ENCODE measurements at places on chromosomes 4 and X.

- no peak for DNase-seq
These were observed 16.7 kb downstream of the BCOR start for GRCh38 chrX:40080894-40081678.

GRCh38 chr4:124343661-124344171 lies 368.8 kb downstream of the ANKRD50 start:
- DNase-seq: no peak

GRCh38 chr4:569958-570667 lies 6.0 kb downstream of the TMEM271 start:
- DNase-seq: no peak

DNA sequence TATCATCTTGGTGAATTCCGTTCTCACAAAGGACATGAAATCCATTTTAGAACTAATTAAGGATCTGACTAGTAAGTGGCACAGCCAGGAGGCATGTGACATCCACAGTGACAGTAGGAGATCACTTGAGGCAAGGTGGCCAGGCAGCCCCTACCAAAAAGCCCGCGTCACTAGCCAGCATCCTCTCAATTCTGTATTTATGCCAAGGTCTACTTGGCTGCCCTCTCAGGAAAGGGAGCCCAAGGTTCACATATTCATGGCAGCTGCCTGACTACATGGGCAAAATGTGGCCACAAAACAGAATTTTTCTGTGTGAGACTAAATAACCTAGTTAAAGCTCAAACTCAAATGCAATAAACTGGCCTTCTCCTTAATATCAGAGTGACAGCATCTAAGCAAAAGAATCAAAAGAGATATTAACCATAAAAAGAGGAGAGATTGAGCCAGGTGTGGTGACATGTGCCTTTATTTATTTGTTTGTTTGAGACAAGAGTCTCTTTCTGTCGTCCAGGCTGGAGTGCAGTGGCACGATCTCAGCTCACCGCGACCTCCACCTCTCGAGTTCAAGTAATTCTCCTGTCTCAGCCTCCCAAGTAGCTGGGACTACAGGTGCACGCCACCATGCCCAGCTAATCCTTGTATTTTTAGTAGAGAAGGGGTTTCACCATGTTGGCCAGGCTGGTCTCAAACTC lies 51.5 kb downstream of the SLC9A7 start:
- no peak for DNase-seq

GRCh38 chr4:96787766-96788165 lies 947.9 kb downstream of the PDHA2 start:
- no peak for DNase-seq

DNA sequence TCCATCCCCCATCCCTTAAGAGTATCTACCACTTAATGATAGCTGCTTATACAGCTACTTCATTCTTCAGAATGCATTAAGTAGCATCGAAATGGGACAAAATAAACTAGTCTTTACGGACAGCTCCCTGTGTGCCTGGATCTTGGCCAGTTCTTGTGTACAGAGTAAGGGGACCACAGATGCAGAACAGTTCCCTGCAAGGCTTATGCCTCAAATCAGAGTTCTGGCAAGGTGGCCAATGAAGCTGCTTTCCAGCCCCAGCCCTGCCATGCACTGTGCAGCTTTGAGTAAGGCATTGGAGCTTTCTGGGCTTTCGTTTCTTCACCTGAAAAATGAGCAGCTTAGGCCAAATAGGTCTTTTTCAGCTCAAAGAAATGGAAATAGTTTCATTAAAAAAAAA lies 14.2 kb downstream of the CLNK start:
- no peak for DNase-seq

DNA sequence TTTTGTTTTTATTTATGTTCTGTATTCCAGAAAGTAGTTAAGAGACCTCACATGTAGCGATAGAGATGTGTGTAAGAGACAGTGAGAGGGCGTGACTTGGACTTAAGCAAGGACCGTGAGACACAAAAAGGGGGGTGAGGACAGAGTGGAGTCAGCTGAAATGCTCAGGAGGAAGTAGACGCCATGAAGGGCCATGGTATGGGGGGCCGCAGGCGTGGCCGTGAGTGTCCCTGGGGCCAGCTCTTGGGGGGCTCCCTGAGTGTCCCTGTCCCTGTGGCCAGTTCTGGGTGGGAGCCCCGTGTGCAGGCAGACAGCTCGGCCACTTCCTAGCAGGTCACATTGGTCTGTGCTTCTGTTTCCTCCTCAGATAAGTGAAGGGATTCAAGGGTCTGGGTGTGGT lies 23.0 kb upstream of the MSANTD1 start:
- no peak for DNase-seq

DNA sequence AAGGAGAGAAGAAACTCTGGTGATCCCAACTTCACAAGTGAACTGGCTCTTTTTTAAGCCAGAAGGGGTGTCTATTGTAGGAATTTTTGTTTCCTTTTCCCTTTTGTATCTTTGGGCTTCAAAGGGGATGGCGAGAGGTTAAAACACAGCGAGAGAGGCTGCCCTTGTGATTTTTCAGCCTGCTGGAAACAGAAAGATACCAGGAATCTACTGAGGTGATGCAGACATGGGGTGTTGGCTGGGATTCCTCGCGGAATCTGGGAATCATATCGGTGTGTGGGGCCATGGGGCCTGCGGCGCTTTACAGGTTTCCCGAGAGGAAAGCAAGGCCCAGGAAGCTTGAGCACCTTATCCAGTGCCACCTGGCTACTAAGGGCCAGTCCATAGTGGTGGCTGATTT lies 99.4 kb upstream of the STX18 start:
- DNase-seq: no peak

- no peak for DNase-seq
These were observed 228.8 kb downstream of the ADGRL3 start for GRCh38 chr4:61428950-61429349.

DNA sequence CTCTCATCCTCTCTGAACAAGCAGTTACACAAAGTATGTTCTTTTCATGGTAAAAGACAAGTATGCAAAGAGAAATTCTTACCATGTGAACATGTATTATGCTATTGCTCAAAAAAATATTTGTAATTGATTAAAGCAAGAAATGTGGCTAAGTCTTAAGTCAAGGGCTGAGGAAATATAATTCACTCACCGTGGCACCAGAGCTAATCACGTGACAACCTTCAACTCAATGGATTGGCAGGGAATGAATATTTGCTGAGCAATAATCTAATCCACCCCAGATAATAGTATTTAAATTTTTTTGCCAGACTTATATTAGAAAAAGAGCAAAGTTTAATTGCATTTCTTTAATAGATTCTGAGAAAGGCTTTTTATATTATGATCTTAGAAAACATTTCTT lies 310.2 kb downstream of the HS3ST1 start:
- no peak for DNase-seq

GRCh38 chr4:65069177-65069576 lies 601.1 kb downstream of the EPHA5 start:
- DNase-seq: no peak

- peak; percentile 15 for DNase-seq
These were observed 98.9 kb downstream of the HPGD start for GRCh38 chr4:174423257-174423944.

DNA sequence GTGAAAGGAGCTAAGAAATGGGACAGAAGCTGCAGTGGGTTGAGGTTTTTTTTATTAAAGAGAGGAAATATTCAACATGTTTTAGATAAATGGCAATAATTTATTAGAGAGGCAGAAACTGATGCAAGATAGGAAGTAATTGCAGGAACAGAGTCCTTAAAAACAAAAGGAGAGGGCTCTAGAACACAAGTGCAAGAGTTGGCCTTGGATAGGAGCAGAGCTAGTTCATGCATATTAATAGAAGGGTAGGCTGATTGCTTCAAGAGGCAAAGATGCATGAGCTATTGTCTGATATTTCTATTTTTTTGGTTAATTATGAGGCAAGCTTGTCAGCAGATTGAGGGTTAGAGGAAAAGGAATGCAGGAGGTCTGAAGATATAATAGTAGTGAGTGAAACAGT lies 91.0 kb upstream of the GPRIN3 start:
- DNase-seq: no peak

DNA sequence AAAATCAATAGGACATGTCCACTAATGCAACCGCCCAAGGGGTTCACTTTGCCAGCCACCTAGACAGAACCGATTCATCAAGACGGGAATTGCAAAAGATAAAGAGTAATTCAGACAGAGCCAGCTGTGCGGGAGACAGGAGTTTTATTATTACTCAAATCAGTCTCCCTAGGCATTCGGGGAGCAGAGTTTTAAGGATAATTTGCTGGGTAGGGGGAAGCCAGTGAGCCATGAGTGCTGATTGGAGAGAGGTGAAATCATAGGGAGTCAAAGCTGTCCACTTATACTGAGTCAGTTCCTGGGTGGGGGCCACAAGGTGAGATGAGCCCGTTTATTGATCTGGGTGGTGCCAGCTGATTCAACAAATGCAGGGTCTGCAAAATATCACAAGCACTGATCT lies 8.5 kb downstream of the TMEM184C start:
- no peak for DNase-seq

- no peak for DNase-seq
These were observed 265.9 kb downstream of the CBLL2 start for GRCh38 chrX:22538580-22538979.

DNA sequence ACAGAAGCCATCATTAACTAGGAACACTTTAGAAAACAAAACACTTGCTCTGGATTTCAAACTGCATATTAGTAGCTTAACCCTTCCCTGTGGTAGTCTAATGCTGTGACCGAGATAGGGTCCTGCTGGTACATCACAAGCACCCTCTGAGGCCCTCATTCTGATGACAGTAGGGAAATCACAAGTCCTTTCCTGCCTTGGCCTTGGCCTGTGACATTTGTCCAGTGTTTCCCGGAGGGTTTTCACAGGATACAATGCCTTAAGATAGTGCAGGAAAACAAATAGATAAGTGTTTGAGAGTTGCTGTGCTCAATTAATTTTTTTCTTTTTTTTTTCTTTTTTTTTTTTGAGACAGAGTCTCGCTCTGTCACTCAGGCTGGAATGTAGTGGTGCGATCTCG lies 29.0 kb downstream of the SYAP1 start:
- no peak for DNase-seq

DNA sequence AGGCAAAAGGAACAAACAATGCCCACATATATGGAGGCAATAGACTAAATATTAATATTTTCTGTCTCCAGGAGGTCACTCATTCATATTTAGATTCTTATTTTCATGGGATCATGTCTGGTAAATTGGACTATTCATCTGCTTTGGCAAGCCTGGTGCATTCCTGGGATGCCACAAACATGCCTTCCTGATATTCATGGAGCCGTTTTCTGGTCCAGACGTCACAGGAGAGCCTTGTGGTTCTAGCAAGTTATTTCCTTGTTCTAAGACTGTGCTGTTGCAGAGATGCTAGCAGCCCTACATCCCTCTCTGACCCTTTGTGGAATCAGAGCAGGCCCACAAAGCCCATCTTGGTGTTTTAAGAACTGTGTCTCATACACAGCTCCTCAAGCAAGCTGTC lies 16.1 kb upstream of the EXOSC9 start:
- no peak for DNase-seq

GRCh38 chrX:40177117-40177430 lies 79.3 kb upstream of the BCOR start:
- DNase-seq: no peak

GRCh38 chr4:158836002-158836369 lies 67.2 kb downstream of the FNIP2 start:
- DNase-seq: no peak

GRCh38 chr4:186650401-186651180 lies 73.1 kb downstream of the FAT1 start:
- DNase-seq: no peak

DNA sequence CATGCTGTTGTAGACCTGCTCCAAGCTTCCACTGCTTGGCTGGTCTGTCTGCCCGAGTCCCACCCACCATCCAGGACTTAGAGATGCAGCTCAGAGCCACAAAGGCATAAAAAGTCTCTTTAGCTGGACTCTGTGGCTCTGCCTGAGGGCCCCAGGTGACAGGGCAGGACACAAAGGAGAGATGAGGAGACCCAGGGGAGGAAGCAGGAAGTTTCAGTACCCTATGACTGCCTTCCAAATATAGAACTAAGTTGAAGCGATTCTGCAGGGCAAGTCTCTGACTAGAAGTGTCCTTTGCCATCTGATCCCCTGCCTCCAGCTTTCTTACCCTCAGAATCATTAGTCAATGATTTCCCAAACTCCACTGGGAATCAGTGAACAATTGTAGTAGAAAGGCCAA lies 11.2 kb upstream of the CXCR3 start:
- no peak for DNase-seq

DNA sequence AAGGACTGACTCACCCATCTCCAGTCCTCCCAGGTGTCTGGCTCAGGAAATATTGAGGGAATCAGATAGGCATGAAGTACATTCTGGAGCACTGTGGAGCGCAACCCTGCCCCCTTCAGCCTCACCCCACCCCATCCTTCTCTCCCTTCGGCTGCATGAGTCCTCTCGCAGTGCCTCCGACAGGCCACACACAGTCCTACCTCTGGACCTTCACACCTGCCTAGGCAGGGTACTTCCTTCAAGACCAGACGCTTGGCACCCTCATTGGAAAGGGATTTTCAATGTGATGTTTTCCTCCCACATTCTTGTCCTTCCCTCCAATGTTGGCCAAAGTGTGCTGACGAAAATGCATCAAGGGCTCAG lies 26.8 kb upstream of the PPP2R2C start:
- no peak for DNase-seq

All from activated naive CD8-positive, alpha-beta T cell treated with anti-CD3 and anti-CD28 coated beads for 36 hours (primary cell).